HFFc6 (cell line): ENCODE measurements at places on chromosomes 3 and 15.
A peak's percentile ranks its signal among the peaks of the same experiment; 100 is the strongest.

DNA sequence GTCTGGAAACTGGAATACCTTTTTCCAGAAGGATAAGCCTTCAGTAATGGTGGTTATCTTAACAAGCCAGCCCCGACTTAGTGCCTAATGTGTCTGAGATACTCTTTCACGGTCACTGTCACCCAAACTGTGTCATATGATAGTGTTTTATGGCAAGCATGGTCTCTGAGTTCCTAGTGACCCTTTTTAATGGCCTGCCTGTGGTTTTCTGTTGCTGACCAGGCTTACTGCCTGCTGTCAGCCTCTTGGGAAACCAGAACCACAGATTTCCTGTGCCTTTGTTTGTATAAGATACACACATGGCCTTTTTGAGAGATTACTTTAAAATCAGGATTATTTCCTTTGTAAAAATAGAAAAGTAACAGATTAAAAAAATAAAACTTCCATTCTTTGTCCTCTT is 22.4 kb downstream of the HPS3 start:
- peak; percentile 58 for DNase-seq

DNA sequence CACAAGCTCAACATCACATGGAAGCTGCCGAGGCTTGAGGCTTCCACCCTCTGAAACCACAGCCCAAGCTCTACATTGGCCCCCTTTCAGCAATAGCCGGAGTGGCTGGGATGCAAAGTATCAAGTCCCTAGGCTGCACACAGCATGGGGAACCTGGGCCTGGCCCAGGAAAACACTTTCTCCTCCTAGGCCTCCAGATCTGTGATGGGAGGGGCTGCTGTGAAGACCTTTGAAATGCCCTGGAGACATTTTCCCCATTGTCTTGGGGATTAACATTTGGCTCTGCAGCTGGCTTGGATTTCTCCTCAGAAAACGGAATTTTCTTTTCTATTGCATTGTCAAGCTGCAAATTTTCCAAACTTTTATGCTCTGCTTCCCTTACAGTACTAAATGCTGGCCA is 18.2 kb downstream of the HRG start:
- no peak for DNase-seq

GRCh38 chr3:14988988-14989394 is 41.6 kb downstream of the NR2C2 start:
- no peak for DNase-seq

DNA sequence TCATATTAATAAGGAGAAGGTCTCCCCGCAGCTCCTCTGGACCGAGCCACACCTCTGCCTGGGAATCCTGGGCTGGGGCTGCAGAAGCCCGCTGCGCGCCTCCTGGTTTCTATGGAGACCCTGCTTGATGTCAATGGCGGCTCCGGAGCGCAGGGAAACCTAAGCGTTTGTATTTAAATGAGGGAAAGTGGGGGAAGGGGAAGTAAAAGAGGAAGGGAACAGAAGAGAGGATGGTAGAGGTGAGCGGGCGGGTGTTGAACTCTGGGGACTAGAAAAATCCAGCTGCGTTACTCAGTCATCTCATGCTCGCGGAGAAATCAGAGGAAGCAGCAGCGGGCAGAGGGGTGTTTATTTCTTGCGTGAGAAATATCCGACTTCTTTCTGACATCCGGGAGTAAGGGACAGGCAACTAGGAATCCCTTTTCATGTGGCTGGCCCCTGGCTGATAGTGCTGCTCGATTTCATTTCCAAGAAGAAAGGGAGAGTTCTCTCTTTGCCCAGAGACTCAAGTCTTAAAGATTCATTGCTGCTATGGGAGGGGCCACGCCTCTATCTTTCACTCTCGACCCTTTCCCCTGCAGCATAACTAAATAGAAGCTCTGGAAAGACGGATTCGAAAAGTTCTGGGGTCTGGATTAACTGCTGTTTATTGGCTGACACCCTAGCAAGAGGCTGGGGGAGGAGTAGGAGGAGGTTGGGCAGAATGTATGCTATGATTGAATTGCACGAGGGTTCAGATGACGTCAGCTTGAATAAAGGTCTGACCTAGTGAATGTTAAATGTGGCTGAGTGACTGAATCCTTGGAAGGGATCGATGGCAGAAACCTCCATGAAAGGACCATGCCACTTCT is 110.5 kb upstream of the GAP43 start:
- no peak for DNase-seq

DNA sequence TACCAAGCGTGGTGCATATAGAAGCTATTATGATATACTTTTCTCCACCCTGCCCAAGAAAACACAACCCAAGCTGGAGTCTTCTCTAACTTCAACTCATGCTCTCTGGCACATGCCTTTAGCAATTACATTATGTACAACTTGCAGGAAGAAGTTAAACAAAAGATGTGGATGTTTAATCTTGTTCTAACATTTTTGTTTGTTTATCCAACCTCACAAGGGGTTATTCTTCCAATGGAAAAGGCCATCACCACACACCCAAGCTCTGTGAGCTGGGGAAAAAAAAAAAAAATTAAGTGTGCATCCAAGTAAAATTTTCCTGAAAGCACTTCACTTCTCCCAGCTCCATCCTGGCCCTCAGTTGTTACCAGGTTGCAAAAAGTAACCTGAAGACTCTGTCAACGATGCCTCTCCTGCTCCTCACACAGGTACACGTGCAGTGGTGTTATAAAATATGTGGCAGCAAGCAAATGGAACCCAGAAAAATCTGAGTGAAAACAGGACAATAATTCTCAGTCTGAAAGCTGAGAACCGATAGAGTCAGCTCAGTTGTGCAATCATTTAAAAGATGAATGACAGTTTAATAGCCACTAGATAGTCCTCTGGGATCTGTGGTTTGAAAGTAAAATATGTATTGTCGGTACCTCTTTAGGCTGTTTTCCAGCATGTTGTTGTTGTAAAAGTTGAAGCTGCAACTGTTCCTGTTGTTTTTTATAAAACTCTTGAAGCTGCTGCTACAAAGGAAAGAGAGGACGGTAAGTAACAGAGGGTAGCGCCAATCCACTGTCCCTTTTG is 531.4 kb downstream of the FOXP1 start:
- peak; percentile 17 for DNase-seq

DNA sequence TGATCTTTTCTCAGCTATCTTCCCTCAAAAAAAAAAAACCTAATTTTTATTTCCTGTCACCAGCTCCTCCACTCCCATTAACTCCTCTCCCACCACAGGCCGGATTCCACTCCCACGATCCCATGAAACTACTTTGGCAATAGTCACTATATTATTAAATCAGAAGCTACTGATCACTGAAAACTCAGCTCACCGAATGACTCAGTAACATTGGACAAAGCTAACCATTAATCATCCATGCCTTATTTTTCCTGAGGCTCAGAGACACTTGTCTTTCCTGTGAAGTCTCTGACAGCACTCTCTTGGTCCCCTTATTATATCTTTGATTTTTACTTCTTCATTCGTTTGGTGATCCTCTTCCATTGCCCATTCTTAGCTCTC is 260.2 kb downstream of the CGGBP1 start:
- DNase-seq: no peak

- no peak for DNase-seq
Observed at GRCh38 chr3:38458796-38459498, 5.3 kb downstream of the ACVR2B start.

DNA sequence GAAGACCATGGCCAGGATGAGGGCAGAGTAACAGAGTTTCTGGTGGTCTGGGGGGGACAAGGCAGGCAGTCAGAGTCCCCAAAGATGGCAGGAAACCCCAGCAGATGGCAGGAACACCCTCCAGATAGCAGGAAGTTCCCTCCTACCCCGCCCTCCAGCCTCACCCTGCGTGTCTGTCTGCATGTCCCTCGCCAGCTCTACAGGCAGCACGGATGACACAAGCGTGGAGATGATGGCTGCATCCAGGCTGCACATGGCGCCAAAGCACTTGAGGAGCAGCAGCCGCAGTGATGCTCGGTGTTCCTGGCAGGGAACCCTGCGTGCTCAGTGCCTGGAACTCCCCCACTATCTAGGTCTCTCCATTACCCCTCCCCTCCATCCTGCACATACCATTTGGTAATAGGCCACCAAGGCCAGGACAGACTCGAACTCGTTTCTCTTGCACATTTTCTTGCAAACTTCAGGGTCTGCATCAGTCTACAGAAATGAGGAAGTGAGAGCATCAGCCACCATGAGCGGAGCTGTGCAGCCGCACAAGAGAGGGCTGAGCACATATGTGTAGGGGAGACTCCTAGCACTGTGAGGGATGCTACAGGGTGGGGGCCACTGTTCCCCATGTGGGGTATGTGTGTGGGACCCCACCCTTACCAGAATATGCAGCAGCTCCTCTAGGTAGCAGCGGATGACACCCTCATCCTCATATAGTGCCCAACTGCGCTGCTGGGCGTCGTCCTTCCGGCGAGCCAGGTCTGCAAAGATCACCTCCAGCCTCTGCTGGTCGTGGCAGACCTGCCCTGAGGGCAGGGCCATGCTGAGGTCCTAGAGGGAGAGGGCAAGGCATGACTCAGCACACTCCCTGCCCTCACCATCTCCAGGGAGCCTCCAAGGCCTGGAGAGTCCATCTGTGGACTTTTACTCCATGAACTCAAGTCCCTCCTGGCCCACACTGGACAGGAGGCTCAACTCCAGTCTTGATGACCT is 6.0 kb downstream of the NCKIPSD start:
- no peak for DNase-seq

- peak; percentile 62 for DNase-seq
Observed at GRCh38 chr3:17846466-17846865, 104.0 kb upstream of the TBC1D5 start.

GRCh38 chr3:87288446-87288845 is 12.1 kb upstream of the POU1F1 start:
- DNase-seq: no peak

GRCh38 chr3:156626104-156626503 is 48.3 kb upstream of the TIPARP start:
- no peak for DNase-seq

- no peak for DNase-seq
Observed at GRCh38 chr3:52879090-52879489, 18.3 kb downstream of the STIMATE start.

DNA sequence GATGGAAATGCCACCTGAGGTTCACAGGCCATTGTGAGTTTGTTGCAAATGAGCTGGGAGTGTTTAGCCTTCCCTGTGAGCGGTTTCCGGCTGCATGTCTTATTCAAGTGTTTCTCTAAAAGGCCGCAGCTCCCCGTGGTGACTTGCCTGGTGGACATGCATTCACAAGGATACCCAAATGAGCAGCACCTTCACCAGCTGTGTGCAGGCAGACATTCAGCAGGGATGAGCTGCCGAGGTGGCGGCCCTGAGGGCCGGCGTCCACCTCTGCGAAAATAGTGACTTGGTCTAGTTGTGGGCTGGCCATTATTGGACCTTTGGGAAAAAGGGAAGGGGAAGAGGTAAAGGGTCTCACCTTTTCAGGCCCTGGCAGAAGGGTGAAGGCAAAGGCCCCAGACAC is 23.4 kb downstream of the SPSB4 start:
- no peak for DNase-seq

DNA sequence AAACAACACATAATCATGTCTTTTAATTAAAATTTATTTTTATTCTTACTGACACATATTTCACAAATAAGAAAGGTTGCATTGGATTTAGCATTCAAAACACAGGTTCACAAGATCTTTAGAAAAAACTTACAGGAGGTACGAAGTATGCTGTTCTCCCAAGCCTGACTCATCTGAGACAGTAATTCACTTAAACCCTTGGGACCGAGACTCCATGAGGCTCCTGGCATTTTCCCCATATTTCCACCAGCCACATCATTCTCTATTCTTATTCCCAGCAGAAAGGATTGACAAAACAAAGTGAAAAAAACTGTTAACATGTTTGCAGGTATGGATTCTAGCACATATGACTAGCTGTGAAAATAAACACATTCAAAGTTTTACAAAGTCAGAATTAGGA is 52.6 kb downstream of the CNTN3 start:
- peak; percentile 37 for DNase-seq

DNA sequence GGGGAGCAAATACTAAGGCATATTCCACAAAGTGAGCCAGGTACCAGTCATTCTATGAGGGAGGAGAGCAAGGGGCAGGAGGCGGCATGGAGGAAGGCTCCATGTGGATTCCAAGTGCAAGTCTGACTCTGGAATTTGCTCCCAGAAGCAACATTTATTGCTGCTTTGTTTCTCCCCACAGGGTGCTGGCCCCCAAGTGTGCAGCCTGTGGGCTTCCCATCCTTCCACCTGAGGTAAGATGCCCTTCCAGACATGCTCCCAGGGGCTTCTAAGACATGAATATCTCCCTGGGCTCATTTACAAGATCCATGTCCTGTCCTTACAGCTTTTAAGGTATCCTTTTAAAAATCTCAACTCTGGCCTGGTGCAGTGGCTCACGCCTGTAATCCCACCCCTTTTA is 15.9 kb upstream of the SACM1L start:
- DNase-seq: no peak

DNA sequence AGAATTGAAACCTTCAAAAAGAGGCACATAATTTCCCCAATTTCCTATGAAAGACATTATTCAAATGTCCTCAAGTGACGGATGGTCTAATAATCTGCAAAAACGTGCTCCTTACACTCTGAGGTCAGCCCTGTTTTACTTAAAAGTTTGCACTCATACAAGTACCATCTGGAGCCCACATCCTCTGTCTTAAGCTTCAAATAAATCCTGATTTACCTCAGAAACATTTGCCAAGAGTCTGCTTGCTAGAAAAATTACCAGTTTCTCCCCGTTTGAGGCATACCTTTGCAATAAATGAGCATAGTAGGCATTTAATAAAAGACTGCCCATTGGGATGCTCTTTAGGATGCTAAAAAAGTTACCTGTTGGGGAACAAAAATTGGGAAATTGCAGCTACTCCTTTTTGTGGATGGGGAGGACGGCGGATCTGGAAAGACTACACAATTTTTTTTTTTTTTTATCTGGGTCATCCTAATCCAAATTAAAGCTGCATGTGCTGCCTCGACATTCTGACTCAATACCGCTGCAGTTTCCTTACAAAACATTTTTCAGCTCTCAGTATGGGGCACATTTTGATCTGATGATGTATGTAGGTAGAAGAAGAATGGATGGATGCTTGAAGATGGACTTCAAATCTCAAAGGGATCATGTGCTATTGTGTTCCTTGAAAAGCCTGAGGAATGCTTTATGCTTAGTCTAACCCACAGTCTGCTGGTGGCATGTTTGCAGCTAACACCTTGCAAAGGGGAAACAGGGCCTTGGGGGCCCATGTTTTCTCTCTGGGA is 233.7 kb upstream of the ADAMTS9 start:
- no peak for DNase-seq

DNA sequence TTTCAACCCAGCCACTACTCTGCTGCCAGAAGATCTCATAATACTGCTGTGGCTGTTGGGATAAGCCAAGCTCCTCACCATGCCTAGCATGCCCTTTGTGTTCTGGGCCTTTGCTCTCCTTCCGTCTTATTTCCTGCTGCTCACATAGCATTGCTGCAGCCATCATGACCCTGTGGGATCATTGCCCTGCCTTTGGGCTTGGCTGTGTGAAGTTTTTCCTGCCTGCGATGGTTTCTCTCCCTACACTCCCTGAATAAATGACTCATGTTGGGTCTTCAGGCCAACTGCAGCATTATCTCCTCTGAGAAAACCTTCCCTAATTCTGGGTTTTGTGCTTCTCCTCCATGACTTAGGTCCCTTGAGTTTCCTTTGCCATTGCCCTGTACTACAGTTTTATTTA is 20.8 kb upstream of the TRA2B start:
- no peak for DNase-seq
